CD4-positive, alpha-beta T cell (primary cell): ENCODE measurements at places on chromosomes 6 and 20.

DNA sequence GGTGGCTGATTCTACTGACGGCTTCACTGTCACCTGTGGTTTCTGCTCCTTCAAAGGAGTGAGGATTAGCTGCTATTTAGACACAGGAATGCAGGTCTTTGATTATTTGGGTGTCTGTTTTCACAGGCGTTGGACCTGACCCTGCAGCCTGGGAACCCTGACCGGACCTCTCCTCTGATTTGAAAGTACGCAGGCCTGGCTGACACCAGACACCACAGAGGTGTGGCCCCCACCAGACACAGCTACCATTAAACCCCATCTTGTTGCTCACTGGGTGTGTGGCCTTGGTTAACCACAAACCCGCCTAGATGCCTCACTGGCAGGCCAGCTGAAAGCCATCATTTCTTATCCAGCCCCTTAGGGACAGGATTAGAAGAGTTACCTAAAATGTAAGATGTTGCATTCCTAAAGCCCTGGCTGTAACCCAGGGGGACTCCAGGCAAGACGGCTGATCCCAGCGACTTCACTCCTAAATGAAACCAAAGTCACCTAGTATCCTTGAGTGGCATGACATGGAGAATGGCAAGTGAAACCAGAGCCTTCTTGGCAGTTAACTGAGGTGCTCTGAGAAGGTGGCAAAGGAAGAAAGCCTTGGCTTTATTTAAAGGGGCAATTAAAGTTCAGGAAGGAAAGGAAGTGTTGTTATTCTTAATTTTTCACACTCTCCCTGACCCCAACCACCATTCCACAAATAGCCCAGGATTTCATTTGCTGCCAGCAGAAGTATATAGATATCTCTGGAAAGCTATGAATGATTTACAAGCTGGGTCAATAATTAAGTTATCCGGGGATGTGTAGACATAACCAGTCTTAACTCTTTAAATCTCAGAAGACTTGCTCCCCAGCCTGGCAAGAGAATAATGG lies 169.9 kb downstream of the QRSL1 start:
- DNase-seq, result no peak

GRCh38 chr6:12675931-12676330 lies 40.6 kb upstream of the PHACTR1 start:
- DNase-seq, result no peak

DNA sequence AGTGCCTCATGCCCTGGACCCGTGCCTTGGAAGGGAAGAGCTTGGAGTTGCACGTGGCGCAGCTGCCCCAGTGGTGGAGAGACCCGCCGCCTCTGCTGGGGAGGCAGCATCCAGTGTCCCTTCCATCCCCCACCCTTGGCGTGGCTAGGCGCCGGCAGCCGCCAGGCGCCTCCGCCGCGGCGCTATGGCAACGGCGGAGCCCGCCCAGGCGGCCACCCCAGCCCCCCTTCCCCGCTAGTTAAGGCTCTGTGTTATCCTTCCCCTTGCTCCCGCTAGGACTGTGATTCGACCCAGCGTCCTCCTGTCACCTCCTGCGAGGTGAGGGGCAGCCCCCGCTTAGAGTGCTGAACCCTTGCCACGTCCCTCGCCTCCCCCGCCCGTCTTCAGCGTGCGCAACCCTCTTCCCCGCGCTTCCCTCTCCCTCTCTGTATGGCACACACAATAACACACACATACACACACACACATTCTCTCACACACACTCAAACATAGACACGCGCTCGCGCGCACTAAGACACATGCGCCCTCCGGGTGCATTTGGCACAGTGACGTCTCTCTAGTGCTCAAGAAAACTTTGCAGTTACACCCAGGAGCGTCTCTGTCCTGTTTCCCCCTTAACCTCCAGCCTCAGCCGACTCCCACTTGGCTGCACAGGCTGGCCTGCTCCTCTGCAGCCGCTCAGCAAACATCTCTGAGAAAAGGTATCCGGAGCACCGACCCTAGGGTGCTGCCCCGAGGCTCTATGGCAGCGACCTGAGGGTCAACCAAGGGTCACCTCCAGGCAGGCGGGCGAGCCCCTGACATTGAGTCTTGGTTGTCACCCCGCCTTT lies 8.5 kb downstream of the GRIK2 start:
- DNase-seq, result no peak

DNA sequence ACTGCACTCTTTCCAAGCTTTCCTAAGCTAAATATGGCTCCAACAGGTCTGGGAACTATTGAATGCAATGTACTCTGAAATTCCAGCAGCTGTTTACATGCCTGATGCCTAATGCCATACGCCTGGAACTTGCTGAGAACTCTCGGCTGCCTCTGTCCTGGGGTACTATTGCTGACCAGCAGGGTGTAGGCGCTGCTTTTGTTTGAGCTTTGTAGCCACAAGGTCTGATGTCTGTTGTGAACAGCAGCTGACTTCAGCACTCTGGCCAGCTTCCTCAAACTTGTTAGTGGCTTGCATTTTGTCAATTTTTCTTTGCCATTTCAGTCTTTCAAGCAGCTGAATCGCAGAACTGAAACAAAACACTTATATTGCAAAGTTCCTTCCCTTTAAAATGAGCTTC lies 26.7 kb downstream of the SAYSD1 start:
- DNase-seq, result no peak

- no peak for DNase-seq
These were observed 9.3 kb downstream of the DUSP15 start for GRCh38 chr20:31861135-31861384.

DNA sequence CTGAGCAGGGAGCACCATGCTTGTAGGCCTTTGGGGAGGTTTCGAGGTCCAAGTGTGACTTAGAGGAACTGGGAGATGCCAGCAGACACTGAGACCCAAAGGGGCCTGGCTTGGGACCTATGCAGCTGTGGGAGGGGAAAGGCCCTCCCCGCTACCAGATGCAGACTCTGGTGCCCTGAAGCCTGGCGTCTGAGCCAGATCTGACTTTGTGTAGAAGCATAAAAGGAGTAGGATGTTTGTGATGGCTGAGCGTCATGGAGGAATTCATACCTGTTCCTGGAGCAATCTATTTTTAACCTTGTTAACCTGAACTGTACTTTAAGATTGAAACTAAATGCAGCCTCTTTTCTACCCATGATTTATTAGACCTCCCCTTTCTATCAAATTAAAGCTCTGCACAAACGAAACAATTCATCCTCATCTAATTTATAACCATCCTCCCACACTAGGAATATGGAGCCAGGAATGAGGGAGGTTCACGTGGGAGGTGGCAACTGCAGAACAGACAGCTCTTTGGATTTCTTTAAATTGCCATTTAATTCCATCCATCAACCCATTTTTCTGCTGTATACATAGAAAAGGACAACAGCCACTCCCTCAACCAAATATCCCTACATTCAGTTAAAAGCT lies 172.6 kb upstream of the AGPAT4 start:
- no peak for DNase-seq

- no peak for DNase-seq
These were observed 56.4 kb upstream of the NNAT start for GRCh38 chr20:37464611-37465010.

DNA sequence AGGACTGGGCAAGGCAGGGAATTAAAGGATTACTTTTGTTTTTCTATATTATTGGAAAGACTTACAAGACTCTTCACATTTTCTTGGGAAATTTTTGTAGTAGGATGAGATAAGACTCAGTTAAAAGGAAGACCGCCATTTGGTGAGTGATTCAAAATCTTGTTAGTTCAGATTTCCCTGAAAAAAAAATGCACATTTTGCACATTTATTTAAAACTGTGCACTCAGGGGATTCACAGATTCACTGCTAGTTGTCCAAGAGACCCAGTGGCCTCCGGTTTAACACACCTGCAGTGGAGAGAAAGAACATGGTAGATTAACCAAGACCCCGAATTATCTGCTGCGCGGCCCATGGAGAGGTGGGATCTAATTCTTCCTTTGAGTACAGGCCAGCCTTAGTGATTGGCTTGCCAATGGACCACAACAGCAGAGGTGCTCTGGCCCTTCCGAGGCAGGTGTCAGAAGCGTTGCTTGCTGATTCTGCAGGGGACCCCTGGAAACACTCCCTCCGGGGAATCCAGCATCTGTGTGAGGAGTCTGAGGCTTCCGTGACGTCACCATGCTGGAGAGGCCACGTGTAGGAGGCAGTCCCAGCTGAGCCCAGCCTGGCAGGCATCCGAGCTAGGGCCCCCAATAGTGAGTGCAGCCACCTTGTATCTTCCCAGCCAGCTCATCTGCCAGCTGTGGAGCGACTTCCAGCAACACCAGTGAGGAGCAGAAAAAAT lies 68.9 kb downstream of the ZNF217 start:
- no peak for DNase-seq

- no peak for DNase-seq
These were observed 10.4 kb downstream of the CALHM6 start for GRCh38 chr6:116471531-116471930.

- no peak for DNase-seq
These were observed 265.3 kb upstream of the BMP2 start for GRCh38 chr20:6502219-6502618.
